COR-L47 (cell line): ENCODE measurements at places on chromosomes 1 and 21.

DNA sequence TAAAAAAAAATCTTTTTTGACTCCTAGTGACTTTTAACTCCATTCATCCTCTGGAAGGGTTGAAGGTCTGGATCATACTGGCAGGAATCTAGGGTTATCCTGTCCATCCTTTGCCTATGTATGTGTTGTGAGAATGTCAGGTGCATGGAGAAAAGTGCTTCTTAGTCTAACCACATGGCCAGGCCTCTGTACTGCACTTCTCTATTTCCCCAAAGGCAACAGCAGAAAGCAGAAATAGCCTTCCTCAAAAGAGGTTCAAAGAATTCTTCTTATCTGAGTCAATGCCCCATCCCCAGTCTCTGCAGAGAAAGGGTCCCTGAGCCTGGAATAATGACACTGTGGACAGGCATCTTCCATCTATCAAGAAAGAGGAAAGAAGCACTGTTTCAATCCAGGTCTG lies 85.7 kb upstream of the CD34 start:
- DNase-seq = no peak

DNA sequence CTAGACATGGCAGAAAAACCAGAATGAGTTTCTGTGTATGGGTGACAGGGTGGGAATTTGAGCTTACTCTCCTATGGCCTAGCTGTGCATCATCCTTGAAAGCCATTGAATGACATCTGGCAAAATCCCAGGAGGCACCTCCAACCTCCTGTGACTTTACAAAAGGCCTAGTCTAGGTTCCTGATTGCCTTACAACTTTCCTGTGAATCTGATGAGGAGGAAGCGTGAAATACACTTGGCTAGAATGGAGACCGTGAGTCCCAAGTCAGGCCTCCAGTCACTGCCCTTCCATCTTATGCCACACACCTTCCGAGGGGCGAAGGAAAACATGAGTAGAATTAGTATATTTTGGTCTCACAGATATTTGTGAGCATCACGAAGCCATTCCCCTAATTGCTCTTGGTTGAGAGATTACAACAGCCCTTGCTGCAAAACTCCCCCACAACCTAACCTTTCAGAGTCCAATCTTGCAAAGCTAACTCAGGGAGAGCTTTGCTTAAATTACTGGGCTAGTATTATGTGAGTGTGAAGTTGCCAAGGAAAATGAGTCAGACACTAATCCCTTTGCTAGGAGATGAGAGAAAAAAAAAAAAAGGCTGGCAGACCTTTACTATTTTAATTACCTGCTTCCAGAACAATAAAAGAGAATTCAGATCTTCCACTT lies 36.3 kb upstream of the PAXBP1 start:
- peak; percentile 0 for DNase-seq

DNA sequence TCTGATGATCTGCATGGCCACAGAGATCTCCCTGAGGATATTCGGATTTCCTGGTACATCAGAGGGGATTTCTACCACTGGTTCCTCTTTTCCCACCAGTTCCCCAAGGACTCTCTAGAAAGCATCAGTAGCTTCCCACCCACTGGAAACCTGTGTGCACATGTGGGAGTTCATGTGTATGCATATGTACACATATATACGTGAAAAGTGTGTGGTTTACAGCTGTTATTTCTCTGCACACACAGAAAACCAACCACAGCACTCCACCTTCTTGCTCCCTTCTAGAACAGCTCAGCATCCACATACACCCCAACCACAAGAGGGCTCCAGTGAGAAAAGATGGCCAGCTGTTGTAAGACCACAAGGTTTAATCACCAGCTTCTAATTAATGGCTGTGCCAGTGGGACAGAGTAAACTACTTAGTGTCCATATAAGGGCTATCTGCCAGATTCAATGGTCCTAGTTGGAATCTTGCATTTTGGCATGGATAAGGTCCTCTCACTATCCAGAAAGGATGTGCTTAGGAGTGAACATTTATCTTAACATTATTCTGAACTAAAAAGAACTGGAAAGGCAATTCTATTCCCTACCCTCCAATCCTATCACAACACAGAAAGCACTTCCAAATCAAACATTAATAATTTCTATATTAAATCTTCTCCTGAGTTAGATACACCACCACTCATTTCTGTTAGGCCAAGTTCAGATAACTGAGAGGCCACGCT lies 24.1 kb downstream of the GPR3 start:
- DNase-seq = peak; percentile 85

- DNase-seq = no peak
Observed at GRCh38 chr1:229209386-229209785, 61.5 kb upstream of the RAB4A start.

GRCh38 chr1:210378736-210379135 lies 50.0 kb downstream of the HHAT start:
- DNase-seq = no peak

DNA sequence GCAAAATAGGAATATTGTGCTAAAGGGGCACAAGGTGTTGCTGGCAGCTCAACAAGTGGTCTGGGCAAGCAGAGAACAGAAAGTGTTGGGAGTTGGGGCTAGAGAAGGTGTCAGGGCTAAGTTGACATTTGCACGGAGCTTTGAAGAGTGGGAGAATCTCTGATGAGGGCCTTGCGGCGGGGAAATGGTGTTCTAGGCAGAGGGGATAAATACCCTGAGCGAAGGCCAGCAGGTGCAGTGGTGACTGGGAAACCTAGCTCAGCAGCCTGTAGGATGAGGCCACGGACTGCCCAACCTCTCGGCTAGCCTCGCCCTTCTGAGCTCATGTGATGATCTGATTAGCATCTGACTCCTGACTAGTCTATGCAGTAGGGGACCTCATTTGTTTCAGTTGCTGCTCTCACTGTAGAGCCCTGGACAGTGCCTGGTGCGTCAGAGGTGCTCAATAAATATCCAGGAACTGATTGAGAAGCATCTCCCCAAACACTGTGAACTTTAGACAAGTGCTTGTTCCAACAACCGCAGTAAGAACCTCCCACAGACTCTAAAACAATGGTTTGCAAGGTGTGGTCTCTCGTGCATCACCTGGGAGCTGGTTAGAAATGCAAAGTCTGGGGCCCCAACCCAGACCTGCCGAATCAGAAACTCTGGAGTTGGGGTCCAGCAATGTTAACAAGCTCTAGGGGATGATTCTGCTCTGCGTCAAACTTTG lies 1.0 kb upstream of the FOXO6 start:
- no peak for DNase-seq

- DNase-seq = no peak
Observed at GRCh38 chr1:2290595-2291510, 62.7 kb downstream of the SKI start.

GRCh38 chr1:195529881-195530280 lies 1078.4 kb downstream of the KCNT2 start:
- DNase-seq = no peak

DNA sequence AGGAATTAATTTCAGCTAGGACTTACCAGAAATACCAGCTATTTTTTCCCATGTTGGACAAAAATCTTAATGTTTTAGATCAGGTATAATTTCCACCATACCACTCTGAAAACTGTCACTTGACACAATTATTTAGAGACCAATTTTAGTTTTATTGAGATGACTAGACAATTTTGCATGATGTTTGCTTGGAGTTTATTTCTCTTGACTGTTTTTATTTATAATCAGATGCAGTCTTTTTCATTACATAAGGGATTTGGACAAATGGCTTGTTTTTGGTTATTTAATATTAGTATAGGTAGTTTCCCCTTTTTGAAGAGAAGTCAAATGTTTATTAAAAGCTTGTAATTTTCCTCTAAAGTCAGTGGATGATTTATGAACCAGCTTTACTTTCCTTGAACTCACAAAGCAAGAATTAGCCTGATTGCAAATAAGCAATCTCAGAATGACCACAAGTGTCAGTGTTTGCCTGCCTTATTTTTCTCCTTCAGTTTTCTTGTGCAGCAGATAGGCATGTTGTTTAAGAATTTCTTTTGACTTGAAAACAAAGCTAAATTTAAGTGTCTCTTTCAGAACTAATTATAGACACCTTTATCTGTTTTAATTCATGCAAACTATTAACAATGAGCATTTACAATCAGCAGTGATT lies 3.8 kb upstream of the B3GALT2 start:
- no peak for DNase-seq

- DNase-seq = no peak
Observed at GRCh38 chr21:18382141-18382540, 21.4 kb downstream of the TMPRSS15 start.

GRCh38 chr1:9825093-9826074 lies 1.6 kb upstream of the CLSTN1 start:
- DNase-seq = peak; percentile 71

DNA sequence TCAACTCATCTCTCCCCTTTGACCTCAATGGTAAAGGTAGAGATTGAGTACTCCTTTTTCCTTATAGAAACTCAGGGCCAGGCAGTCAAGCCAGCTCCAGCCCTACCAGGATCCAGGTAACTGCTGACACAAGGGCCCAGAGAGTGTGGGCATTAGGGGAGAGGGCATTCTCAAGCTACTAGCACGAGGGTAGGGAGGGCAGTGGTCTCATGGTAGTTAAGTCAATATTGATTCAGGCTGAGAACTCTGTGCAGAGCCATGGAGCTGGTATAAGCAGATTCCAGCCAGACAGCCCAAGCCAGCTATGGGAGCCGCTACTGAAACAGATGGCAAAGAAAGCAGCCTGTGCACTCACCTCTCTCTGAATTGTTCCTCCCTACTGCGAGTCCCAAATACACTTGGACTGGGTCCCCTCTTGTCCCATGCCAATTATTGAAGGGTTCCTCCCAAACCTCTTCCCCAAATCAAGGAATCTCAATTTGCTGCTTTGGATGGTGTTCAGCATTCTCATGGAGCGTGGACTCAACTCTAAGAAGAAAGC lies 2.8 kb downstream of the PI4KB start:
- no peak for DNase-seq

- DNase-seq = no peak
Observed at GRCh38 chr1:187626056-187626455, 797.3 kb downstream of the PLA2G4A start.

DNA sequence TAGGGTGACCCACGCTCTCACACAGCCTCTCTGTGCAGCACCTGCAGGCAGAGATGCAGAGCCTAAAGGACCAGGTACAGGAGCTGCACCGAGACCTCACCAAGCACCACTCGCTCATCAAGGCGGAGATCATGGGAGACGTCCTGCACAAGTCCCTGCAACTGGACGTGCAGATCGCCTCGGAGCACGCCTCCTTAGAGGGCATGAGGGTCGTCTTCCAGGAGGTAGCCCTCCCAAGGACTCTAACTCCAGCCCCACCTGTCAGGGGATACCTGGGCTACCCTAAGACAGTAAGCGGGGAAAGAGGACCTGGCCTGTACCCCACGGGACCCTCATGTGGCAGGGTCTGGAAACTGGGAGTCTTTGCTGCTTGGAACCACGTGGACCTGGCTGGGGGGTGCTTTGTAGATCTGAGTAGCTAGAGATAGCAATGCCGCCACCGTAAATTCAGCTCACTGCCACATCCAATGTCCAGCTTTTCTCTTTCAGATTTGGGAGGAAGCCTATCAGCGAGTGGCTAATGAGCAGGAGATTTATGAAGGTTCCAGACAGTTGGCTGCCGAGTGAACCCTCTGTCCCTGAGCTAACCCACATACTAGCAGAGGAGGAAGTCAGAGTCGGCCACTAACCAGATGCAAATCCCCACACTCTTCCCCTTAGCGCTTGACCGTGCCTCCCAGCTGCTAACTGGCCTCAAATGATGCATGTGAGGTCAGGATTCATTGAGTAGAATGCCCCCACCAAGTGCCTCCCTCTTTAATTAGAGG lies 6.5 kb downstream of the RNF207 start:
- no peak for DNase-seq
